CD4-positive, alpha-beta T cell treated with Interleukin-17A for 1 hour (primary cell): ENCODE measurements at places on chromosomes 1 and 21.

DNA sequence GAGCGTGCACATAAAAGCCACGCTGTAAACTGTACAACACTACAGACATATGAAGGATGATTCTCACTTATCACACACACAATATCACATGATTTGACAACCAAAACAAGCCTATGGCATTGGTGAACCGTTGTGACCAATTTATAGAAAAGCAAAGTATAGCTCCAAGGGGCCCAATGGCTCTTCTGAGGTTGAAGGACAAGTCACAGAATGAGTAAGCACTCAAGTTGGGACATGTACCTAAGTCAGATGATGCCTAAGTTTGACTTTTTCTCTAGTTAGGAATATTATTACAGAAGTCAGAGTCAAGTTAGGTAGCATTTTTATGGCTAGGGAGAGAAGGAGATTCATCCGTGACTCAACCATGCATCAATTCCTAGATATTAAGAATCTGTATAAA, 45.7 kb downstream of the PLPP3 start:
- DNase-seq: no peak

GRCh38 chr1:66416295-66416694, 117.7 kb upstream of the SGIP1 start:
- no peak for DNase-seq

DNA sequence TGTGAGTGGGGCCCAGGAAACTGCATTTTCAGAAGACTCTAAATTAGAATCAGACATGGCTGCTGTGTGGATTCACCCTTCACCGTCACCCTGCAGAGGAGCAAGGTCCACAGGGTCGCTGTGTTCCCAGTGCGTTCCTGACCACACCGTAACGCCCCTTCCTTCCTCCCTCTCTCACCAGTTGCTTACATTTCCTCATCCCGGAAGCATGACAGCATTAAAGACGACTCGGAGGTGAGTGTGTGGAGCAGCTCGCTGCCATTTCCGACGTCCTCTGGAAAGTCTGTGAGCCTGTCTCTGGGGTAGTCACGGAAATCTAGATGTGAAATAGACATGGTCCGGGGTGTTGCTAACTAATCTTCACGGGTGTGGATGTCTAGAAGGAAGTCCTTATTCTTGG, 45.9 kb downstream of the FAAP20 start:
- DNase-seq: peak; percentile 83

- DNase-seq: no peak
Measured at GRCh38 chr1:201059871-201060555, 36.5 kb upstream of the KIF21B start.
